ENCODE measurements at places on chromosomes 6 and 20. TPM values are rescaled to one million over a fixed set of nuclear protein-coding genes. Genes with fewer than 3 reads are reported as not detected.

The APCDD1L gene
- 0.23 TPM for total RNA-seq

The BMP2 gene
- total RNA-seq = 72.0 TPM

The RSPH3 gene
- 8.0 TPM for total RNA-seq

The ABCF1 gene
- 36.5 TPM for total RNA-seq

The PSMF1 gene
- total RNA-seq = 97.3 TPM

The FAM50B gene
- total RNA-seq = 0.84 TPM

The RIPOR3 gene
- 5.6 TPM for total RNA-seq

The TFAP2A gene
- 6.2 TPM for total RNA-seq

The JPH2 gene
- 6.6 TPM for total RNA-seq

The DAAM2 gene
- total RNA-seq = 15.1 TPM

The OOEP gene
- not detected for total RNA-seq

The MAPK14 gene
- total RNA-seq = 86.5 TPM

The SLC35F1 gene
- 0.24 TPM for total RNA-seq

The SMIM8 gene
- 9.5 TPM for total RNA-seq
